Suppressor macrophage (primary cell): ENCODE measurements at places on chromosomes 4 and X.

GRCh38 chrX:140509468-140510305, 4.8 kb upstream of the SOX3 start:
- DNase-seq, result no peak

DNA sequence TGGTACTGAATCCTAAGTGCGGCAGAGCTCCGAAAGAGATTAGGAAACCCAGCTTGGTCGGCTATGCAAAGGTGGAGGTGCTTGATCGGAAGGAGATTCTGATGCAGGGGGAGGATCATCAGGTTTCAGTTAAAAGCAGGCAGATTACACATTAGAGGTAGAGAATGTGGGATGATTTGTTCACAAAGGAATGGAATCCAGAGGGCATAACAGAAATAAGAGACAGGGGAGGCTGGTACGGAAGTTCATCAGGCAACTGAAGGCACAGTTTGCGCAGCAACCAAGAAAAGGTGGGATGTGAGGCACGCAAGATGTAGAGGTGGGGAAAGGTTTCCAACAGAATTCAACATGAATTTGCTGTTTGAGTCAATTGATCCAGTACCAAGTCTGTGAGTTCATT, 424 bp upstream of the ZNF330 start:
- no peak for DNase-seq

DNA sequence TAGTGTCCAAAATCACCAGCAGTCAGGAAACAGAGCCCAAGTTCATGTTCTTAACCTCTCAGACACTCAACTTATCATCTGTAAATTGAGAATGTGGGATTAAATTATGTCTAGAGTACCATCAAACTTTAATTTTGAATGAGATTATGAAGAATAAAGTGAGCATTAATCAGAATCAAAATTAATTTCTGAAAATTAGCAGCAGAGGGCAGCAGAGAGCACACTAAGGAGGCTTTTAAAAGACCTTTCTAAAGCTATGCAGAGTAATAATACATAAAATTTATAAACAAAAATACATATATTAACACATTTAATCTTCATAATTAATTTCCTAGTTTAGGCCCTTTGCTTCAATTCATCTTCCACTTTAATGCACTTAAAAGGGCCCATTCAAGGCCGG, 7.1 kb downstream of the TASL start:
- DNase-seq, result peak; percentile 71

GRCh38 chrX:72238183-72238582, 644 bp downstream of the ERCC6L start:
- no peak for DNase-seq

DNA sequence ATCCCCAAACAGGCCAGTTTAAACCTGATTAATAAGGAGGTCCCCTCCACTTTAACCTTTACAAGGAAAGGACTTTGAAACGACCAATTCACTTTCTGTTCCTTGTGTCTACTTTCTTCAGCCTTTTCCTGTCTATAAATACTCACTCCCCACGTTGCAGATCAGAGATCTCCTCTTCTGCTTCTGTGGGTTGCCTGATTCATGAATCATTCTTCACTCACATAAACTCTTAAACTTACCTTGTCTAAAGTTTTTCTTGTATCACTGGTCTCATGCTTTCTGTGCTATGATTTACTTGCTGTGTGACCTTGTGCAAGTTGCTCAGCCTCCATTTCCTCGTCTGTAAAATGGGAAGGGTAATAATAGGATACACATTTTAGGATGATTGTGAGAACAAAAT, 236.1 kb downstream of the QDPR start:
- DNase-seq, result no peak

- DNase-seq, result no peak
These were observed 33.3 kb upstream of the FAM47C start for GRCh38 chrX:36974911-36975310.

DNA sequence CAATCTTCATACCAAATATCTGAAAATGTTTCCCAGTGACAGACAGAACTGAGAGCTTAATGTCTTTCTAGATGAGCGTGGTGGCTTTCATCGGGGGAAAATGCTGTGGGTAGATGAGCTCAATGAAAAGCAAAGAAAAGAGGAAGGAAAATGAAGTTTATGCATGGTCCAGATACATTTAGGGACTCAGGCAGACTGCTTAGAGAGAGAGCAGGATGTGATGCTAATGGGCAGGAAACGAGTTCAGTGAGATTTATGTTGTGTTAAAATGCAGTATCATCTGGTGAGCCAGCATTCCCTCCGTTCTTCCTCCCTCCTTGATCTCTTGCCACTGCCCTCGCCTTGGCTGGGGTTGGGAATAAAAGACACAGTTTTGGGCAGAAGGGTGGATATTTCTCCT, 229.2 kb downstream of the GBA3 start:
- DNase-seq, result no peak

DNA sequence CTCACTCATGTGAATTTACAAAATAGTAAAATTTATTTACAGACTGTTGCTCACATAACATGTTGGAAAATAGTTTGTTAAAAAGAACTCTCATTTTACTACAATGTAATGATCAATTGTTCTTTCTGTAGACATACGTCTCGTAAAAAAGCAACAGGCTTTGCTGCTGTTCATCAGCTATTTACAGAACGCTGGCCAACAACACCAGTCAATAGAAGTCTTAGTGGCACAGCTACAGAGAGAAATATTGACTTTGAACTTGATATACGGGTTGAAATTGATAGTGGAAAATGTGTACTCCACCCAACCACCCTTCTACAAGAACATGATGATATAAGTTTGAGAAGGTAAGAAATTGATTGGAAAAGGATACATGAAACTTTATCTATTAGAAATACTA, 47.6 kb upstream of the ADAD1 start:
- no peak for DNase-seq

- DNase-seq, result peak; percentile 8
These were observed 66.1 kb downstream of the DNAAF6 start for GRCh38 chrX:107272431-107272921.

DNA sequence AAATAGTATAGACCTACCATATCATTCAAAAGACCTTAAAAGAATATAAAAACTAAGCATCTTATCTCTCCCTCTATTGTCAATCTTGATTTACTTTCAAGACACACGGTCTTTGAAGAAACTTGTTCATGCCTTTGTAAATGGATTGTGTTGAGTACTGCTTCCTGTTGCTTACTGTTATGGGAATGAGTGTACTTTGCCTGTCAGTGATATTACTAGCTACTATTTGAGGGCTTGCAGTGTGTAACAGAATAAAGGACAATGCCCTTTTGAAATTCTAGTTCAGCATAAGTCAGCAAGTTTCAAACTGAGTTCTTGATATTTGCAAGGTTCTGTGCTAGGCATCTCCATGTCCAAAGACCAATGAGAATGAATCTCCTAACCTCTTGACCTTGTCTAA, 36.0 kb downstream of the CDKL5 start:
- no peak for DNase-seq

DNA sequence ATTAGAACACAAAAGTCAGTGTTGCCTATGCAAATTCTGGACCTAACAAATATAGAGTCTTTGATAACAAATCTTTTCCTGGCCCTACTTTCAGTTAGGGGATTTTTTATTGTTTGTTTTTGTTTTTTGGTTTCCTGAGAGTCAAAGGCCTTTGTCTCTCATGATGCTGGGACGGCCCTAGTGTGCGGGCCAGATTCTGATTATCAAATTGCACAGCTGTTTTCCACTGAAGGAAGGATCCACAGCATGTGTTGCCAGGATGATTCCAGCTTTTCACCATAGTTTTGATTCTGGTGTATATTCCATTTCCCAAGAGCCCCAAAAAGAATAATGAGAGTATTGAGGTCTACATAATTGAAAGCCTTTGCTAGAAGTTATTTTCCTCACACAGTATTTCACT, 248.2 kb downstream of the CAMK2D start:
- no peak for DNase-seq

GRCh38 chr4:13912436-13912925, 285.0 kb upstream of the BOD1L1 start:
- DNase-seq, result peak; percentile 17
